ENCODE measurements at places on chromosomes 7 and 10. TPM values are rescaled to one million over a fixed set of nuclear protein-coding genes. Genes with fewer than 3 reads are reported as not detected.

DNA sequence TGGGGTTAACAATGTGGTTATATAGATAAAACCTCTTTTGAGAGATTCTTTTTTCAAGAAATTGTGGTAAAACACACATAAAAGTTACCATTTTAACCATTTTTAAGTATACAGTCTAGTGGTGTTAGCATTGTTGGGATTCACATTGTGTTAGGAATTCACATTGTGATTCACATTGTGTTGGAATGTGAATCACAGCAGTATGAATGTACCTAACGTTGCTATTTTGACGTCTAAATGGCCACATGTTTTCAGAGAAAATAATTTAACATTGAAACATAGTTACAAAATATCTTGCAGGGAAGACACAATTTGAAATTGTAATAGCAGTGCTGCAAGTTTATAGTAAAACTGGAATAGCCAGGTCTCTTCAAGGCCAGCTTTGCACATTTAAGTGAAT, 129.0 kb downstream of the BICC1 start:
- DNase-seq, result no peak

- DNase-seq, result no peak
These were observed 109.4 kb downstream of the WDFY4 start for GRCh38 chr10:48794074-48794473.

GRCh38 chr7:135204341-135204749, 7.0 kb downstream of the WDR91 start:
- DNase-seq, result no peak

DNA sequence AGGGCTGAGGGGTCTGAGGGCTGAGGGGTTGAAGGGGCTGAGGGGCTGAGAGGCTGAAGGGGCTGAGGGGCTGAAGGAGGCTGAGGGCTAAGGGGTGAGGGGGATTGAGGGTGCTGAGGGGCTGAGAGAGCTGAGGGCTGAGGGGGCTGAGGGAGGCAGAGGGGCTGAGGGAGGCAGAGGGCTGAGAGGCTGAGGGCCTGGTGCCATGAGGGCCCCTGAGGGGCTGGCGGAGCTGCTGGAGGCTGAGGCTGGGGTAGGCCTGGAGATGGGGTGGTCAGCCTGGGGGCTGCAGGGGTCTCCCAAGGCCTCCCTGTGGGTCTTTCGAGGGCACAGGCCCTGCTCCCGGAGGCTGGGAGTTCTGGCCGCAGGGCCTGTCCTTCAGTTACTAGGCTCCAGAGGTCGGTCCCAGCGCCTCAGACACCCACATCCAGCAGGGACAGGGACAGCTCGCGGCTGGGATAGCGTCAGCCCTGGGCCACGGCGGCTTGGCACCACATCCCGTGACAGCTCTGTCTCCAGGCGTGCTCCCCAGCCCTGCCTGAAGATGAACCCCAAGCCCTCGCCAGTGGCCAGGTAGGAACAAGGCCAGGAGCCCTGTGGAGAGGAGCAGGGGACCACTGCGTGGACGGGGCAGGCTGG, 16.9 kb downstream of the MYO1G start:
- no peak for DNase-seq

DNA sequence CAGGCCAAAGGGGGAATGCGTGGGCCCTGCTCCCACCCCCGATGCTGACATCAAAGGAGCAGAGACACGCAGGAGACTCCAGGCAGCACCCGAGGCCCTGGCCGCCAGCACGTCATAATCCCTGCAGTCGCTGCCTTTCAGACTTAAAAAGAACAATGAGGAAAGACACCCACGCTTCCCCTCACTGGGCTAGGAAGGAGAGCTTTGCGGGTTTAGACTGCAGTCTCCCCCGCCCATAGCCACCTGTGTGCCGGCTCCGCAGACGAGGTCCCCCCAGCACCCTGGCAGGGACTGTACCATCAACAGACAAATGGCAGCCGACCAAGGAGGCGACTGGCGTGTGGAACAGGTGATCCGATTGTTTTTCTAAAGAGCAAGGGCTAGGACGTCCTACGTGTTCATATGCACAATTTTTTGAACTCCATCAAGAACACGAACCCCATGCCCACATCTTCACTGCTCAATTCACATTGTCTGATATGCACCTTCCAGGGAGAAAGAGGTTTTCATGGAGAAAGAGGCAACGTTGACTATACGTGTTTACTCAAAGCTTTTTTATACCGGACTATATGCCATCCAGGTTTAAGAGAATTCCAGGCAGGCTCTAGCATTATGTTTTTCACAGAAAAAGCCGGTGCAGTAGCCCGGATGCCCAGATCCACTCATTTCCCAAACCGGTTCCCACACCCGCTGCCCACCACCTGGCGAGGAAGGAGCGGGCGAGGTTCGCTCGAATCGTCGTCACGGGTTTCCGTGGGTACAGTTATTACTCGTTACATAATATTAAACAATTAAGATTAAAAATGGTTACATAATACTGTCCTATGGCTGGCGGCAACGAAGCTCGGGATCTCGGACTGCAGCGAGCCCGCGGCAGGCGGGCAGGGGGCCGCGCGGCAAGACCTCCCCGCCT, 1.1 kb downstream of the GRB10 start:
- DNase-seq, result no peak

GRCh38 chr10:102988404-102989314, 70.6 kb downstream of the CNNM2 start:
- DNase-seq, result no peak

- no peak for DNase-seq
These were observed 881 bp downstream of the C10orf67 start for GRCh38 chr10:23343591-23344240.

TFPI2 gene
- 0.15 TPM for total RNA-seq

FAM237B gene
- not detected for total RNA-seq

NEUROD6 gene
- not detected for total RNA-seq

PAX2 gene
- 5.0 TPM for total RNA-seq

PTPRN2 gene
- total RNA-seq, result 2.1 TPM

Data from HCT116 (cell line).